ENCODE measurements at places on chromosomes 7 and 10.

GRCh38 chr7:129780974-129781927, 169.7 kb downstream of the NRF1 start:
- DNase-seq: peak; percentile 31

DNA sequence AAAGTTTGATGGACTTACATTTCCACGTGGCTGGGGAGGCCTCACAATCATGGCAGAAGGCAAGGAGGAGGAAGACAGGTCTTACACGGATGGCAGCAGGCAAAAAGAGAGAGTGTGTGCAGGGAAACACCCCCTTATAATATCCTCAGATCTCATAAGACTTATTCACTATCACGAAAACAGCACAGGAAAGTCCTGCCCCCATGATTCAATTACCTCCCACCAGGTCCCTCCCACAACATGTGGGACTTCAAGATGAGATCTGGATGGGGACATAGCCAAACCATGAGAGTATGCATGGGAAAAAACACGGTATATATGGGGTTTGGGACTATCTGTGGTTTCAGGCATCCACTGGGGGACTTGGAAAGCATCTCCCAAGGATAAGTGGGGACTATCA, 78.0 kb downstream of the PLXNA4 start:
- DNase-seq: no peak

DNA sequence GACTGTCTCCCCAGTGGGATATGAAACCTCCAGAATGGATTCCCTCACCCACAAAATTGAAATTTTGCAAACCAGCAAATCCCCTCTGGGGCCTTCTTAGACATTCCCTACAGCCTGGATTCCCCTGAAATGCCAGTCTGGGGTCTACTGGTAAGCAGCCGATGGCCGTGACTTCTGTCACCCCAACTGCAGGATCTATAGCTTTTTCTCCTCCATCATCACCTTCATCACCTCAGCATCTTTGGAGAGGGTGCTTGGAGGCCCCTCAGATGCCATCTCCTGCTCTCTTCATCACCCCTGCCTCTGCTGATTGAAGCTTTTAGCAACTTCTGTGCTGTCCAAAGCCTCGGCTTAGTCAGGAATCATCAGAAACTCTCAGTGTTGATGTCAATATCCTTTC, 2.6 kb upstream of the KCNMA1 start:
- DNase-seq: no peak

GRCh38 chr10:12195281-12195602, 449 bp downstream of the NUDT5 start:
- no peak for DNase-seq

DNA sequence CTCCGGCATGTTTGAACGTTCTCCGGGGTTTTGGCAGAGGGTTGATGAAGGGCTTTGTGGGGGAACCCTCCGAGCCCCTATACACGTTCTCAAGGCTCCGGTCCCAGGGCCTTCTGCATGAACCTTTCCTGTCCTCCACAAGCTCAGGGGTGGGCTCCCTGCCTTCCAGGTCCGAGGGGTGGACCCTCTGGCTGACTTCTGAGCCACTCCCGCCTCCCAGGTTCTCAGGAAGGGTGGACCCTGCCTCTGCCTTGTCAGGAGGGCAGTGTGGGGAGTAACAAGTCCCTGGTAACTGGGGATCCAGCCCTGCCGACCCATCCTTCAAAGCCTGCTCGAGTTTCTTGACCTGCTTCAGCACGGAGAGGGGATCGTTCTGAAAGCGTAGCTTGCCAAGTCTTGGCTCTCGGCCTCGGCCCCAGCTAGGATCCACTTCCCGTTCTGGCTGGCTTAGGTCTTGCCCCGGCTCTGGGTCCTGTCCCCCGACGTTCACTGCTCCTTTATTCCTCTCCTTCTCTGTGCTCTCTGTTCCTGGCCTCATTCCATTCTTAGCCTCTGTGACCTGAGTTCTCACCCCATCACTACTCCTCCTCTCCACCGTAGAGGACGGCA, 38.9 kb downstream of the DENND2A start:
- no peak for DNase-seq

- no peak for DNase-seq
Observed at GRCh38 chr10:55630491-55631056, 730.5 kb downstream of the ZWINT start.

GRCh38 chr10:124263726-124264125, 155.0 kb downstream of the OAT start:
- no peak for DNase-seq

DNA sequence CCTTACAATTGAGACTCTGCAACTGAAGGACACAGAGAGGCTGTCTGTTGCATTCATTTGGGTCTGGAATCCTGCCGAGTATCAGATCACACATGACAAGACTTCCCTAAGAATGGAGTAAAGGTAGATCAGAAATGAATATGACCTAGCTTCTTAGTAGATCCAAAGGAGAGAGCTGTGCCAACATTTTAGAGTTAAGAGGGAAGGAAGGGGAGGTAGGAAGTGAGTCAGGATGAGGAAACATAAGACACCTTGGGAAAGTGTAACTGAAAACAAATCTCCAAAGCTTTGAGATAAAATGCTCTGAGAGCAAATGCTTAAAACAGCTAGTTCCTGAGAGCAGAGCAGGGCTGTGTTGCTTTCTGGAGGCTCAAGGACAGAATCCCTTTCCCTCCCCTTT, 6.1 kb upstream of the SLC25A13 start:
- DNase-seq: no peak

DNA sequence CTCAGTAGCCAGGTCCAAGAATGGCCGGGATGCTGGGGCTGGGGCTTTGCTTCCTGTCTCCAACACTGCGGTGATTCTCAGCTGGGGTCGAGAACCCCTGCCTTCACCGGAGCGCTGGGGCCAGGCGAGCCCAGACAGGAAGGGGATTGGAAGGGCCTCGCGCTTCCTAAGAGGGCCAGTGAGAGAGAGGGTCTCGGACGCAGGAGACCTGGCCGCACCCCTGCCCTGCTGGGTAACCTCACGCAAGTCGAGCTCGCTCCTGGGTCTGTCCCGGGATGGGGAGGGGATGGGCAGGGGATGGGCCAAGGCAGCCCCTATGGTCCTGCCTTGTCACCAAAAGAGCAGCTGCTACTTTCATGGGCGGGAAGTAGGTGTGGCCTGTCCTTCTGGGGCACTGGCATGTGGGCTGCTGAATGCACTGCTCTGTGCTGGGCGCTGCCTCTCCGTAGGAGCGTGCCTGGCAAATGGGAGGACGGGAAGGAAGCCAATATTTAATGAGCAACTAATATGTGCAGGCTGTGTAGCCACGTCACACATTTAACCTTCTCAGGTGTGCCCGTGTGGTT, 20.0 kb downstream of the KCNK18 start:
- DNase-seq: no peak

DNA sequence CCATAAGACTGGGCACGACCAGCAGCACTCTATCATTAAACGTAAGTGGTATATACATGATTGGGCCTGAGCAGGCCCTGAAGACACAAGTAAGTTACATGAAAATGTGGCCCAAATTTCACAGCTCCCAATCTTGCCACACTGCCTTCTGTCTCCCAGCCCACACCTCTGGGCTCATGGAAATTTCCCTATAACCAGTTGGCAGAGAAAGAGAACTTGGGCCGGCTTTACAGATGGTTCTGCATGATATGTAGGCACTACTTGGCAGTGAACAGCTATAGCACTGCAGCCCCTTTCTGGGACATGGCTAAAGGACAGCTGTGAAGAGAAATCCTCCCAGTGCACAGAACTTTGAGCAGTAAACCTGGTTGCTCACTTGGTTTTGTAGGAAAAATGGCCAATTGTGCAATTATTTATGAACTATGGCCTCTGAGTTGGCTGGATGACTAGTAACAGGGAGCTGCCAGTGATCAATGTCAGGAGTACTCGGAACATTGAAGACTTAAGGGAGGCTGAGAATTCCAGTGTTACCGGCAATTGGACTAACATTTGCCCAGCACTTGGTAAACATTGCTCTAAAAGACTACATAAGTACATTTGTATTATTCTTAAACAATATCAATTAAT, 1006.6 kb upstream of the LRRN3 start:
- no peak for DNase-seq

GRCh38 chr10:46556515-46557318, at the start of gene GPRIN2:
GPRIN2 (minus strand) TSS chr10:46556658; CDS start chr10:46550736, 5,922 bp downstream.
- no peak for DNase-seq

DNA sequence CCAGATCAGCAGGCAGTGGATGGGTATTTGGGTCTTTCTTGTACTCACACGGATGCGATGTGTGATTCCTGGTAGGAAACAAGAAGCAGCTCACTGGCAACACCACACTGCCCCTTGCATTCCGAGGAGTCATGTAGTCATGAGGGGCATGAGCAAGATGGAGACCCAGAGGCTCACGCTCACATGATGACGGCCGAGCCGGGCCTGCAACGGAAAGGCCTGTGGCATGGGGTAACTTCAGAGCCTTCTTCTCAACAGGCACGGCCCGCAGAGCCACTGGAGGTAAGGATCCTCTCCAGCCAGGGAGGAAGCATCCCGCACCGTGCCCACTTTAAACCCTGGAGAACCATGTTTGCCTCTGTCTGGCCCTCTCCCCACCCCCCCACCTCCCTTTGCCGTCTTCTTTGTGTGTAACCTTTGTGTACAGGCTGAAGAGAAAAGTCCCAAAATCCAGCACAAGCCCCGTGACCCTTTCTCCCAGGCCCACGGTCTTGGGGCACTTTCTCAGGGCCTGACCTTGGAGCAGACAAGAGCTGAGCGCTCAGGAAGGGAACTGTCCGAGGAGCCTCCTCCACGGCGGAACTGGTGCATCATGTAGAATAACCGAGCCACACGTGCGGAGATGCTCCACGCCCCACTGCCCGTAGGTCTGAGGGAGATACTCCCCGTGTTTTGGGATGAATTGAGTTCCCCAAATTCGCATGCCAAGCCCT, 516.4 kb downstream of the DNAJB6 start:
- no peak for DNase-seq

DNA sequence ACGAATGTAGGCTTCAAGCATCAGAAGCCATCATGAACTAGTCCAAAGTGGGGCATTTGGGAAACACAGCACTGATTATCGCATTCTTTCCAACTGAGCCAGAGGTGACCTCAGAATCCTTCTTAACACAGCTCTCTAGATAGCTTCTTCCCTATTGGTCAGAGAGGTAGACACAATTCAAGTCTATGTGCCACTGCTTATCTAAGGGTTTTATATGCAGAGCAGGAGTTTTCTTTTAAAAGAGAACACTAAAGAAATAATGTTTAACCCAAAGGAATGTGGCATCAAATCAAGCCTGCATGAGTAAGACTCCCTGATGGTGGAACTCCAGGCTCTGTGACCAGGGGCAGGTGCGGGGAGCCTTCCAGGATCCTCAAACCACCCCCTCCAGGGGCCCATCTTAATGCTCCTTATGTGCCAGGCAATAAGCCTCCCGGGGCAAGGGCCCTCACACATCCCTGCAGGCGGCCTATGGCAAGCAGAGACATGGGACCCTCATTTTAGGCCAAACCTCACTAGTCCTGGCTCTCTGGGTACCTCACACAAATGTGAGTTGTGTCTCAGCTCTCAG, 13.8 kb downstream of the HSPA12A start:
- DNase-seq: no peak

GRCh38 chr10:34186745-34187144, 628.4 kb downstream of the PARD3 start:
- no peak for DNase-seq

- DNase-seq: no peak
Observed at GRCh38 chr10:78599122-78599853, 469.5 kb upstream of the ZMIZ1 start.

GRCh38 chr7:85714043-85714578, 527.3 kb upstream of the SEMA3D start:
- DNase-seq: no peak

DNA sequence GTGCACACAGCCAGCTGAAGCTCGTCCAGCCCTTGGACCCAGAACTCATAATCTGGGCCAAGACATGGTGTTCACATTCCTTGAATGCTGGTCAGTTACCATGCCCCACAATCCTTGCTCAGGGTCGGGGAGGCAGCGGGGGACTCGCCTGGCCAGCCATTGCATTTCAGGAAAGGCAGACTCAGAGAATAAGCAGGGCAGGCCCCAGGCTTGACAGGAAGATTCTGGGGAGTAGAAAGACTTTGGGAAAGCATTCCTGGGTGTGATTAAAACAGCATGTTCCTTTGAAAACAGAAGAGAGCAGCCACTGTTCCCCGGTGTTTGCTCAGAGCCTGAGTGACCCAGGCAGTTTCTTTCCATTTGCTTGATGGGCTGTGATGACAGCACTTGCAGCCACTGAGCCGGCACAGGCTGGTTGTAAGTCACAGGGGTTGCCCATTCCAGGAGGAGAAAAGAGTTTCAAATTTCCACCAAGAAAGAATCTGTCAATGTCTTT, 473.7 kb downstream of the TYW1 start:
- no peak for DNase-seq

DNA sequence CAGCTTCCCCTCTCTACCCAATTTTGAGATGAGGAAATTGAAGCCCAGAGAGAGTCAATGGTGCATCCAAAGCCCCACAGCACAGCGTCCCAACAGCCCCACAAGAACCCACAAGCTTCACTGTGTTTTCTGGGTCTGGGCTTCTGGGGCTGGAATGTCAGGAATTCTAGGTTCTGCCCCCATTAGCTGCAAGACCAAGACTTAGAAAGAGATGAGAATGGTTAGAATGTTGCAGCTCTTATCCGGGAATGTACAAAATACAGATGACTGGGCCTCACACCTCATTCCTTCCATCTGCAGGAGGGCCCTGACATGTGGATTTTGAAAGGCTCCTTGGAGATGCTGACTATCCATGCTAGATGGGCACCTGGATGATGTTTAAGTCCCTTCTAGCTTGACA, 6.0 kb upstream of the SGPL1 start:
- DNase-seq: no peak

DNA sequence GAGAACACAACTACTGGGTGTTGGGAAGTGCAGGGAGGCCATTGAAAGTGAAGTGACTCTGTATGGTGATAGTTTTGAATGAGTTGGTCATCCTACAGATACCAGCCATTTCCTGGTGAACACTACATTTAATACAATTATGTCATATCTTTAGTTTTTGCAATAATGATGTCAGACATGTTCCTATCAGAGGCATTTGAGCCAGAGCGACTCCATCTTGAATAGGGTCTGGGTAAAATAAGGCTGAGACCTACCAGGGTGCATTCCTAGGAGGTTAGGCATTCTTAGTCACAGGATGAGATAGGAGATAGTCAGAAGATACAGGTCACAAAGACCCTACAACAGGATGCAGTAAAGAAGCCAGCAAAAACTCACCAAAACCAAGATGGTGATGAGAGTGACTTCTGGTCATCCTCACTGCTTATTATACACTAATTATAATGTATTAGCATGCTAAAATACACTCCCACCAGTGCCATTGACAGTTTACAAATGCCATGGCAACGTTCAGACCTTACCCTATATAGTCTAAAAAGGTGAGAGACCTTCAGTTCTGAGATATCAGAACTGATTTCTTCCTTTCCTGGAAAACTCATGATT, 28.2 kb downstream of the ADK start:
- no peak for DNase-seq

GRCh38 chr7:28697913-28698563, 260.1 kb downstream of the TRIL start:
- no peak for DNase-seq

DNA sequence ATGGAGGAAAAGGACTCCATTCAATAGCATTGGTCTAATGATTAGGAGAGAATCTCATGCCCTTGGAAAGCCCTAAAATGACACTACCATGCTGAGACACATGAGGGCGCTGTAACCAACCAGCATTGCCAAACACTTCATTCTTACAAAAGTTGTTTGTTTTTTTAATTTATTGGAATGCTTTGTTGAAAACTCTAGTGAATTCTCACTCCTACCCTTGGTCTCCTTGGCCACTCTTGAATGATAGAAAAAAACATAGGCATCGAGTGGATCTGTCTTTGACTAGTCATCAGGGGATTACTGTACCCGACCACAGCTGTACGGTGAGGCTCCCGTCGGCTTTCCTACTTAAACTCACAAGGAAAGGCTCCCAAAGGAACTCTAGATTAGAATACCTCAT, 29.3 kb upstream of the ADD3 start:
- no peak for DNase-seq

- DNase-seq: no peak
Observed at GRCh38 chr7:52909131-52909530, 126.3 kb upstream of the POM121L12 start.

Data from NCI-H748 treated with DMSO at 0.1 percent for 48 hours (cell line).